ENCODE measurements at places on chromosomes 4 and X.

DNA sequence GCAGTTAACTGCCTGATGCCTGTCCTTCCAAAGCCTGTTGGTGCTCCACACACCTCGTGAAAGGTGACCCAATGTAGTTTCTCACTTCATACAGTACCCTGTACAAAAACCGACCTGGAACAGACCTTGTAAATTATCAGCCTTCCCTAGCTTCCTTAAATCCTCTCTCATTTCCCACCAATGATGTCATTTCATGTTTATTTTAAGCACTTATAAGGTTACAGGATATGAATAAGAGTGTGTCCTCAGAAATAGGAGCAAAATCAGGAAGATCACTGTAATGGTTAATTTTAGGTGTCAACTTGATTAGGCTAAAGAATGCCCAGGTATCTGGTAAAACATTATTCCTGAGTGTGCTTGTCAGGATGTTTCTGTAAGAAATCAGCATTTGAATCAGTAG lies 44.7 kb downstream of the TMEM150C start:
- DNase-seq: no peak

DNA sequence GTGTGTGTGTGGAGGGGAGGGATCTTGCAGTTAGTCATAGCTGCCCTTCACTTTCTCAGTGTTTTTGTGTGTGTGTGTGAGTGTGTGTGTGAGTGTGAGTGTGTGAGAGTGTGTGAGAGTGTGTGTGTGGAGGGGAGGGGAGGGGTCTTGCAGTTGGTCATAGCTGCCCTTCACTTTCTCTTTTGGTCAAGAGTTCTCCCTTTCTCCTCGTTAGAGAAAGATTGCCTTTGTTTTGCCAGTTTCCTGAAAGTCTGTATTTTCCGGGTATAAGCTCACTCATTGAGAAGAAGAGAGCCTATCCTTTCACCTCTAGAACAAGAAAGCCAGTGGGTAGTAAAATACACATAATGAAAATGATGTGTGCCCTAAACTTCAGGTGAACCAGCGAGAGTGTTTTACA lies 75.2 kb upstream of the ENPP6 start:
- no peak for DNase-seq

DNA sequence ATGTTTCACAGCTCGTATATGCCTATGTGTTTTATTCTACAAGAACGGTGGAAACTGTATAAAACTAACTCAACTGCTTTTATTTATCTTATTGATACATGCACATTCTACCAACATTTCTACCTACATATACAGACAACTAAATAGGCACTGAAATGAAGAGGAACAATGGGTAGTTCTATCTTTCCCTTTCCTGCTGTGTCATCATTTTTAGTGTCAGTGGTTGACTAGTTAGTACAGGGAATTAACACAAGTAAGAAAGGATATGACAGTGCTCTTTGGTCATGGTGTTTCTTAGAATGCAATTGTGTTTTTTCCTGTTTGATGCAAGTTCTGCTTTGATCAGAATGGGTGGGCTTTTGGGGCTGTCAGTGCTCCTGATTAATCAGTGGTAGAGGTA lies 293.8 kb upstream of the CTSO start:
- DNase-seq: no peak

DNA sequence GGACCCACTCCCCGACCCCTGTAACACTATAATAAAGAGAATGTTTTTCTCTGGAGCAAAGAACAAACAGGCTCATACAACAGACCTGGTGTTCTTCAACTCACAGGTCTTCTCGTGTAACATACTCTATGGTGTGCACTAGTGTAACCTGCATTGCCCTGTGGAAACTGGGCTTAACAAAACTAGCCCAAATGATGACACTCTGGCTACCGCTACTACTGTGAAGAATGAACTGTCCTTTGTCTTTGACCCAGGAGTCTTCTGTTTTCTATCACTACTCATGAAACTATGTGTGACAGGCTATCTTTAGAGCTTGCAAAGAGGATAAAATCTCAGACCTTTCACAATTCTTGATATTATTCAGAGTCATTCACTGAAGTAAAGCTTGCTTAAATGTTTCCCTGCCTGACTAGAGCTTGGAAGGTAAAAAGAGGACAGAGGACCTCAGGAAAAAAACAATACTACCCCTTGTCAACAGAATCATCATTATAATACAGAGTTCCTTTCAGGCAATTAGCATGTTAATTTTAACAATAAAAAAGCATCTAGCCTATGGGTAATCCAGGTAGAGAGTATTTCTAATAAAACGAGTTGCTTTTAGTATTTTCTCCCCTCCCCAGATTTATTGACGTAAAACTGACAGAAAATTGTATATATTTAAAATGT lies 59.2 kb downstream of the FSTL5 start:
- DNase-seq: no peak

DNA sequence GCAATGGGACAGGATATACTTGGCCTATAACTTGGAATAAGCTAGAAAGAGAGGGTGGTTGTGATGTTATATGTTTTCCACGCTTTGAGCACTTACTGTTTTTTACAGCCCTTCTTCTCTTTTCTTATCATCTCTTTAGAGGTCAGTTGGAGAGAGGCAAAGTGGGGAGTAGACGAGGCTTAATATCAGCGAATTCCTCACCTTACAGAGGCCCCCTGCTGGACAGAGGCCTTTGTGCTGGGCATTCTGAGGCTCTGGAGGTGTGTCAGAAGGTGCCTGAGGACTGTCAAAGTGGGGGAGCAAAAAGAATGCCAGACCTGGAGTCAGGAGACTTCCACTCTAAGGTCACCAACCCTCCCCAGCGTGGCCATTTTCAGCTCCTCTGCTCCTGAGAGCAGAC lies 42.5 kb downstream of the MAMLD1 start:
- DNase-seq: no peak

- DNase-seq: no peak
These were observed 72.0 kb upstream of the NDUFC1 start for GRCh38 chr4:139374251-139374650.

DNA sequence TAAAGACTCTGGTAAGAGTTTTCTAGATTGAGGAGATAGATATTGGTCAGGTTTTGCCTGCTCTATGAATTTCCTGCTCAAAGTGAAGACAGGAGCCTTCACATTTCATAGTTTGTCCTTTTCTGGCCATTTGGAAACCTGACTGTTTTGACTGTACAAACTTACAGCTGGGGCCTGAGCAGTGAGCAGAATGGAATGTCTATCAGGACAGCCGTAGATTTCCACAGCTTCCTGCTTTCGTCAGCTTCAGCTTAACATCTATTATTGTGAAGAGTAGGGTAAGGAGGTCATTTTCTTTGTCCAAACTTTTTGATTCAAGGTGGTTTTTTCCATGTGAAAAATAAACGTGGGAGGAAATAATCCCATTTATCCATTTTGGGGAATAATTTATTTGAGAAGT lies 124.3 kb upstream of the DIPK2B start:
- DNase-seq: no peak

DNA sequence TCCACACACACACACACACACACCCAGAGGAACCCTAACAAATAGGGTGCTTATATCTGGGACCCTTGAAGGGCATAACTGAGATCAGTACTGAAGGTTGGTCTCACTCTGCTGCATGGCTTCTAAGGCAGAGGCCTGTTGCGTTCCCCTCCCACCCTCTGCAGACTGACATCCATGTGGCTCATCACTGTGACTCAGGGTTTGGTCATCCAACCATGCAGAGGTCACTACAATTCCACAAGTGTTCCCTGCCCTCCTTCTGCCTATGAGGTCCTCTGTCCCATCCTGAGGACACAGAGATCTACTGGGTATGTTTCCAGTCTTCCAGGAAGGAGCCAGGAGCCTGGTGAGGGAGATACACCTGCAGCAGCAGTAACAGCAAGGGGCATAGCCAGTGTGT lies 55.8 kb downstream of the XAGE2 start:
- DNase-seq: no peak

DNA sequence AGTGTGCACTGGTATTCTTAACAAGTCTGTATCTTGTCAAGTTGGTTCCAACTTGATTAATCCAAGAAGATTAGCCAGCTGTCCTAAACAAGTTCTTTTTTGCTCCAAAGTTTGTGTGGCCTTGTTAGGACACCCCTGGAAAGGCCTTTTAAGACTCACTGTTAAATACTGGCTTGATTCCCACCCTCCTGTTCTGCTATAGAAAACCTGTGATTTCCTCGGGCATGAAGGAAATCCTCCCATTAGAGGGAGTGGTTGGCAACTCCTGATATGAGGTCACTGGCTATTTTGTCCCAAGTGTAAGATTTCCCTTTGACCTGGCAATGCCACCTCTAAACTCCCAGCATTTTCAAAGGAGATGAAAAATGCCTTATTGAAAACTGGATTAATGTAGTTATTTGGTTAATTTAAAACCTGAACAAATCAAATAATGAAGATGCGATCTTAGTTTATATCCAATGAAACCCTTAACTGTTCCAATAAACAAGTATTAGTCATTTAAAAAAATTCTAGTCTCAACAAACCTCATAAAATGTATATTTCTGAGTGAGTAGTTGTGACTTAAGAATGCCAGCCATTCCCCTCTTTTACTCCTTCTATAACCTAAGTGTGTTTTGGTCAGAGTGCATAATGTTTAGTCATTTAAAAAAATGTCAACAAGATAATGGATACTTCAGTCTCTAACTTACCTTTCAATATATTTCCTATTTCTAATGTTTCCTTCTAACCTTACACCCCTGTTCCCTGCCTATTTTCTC lies 94.4 kb downstream of the NPNT start:
- DNase-seq: no peak

DNA sequence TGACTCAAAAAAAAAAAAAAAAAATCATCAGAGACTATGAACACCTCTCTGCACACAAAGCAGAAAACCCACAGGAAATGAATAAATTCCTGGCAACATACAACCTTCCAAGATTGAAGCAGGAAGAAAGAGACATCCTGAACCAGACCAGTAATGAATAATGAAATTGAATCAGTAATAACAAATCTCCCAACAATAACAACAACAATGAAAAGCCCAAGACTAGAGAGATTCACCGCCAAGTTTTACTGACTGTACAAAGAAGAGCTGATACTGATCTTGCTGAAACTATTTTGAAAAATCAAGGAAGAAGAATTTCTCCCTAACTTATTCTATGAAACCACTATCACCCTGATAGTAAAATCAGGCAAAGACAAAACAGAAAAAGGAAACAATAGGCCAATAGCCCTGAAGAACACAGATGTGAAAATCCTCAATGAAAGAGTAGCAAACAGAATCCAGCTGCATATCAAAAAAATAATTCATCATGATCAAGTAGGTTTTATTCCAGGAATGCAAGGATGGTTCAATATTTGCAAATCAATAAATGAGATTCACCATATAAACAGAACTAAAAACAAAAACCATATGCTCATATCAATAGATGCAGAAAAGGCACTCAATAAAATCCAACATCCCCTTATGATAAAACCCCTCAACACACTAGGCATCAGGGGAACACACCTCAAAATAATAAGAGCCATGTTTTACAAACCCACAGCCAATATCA lies 31.0 kb upstream of the PLK4 start:
- no peak for DNase-seq

DNA sequence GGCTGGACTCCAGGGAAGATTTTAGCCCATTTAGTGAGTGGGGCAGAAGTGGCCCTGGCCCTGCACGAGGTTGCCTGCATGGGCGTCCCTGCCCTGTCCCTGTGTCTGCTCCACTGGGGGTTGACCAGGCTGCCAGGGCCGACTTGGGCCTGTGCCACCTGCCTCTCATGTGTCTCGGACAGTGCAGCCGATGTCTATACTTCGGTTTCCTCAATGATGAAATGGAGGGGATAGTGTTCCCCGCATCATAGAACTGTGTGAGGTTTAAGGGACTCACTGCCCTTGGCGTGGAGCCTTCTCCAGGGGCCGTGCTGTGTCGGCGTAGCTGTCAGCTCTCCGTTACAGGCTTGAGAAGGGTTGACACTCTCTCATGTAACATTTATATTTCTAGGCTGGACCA lies 27.0 kb upstream of the MSANTD1 start:
- DNase-seq: no peak

DNA sequence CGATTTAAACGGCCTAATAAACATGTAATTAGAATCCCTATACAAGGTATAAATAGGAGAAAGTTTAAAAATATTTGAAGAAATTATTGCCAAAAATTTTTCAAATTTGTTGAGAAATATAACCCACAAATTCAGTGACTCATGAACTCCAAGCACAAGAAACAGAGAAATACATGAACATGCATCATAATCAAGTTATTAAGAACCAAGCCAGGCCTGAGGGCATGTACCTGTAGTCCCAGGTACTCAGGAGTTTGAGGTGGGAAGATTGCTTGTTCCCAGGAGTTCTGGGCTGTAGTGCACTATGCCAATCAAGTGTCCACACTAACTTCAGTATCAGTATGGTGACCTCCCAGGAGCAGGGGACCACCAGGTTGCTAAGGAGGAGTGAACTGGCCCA lies 341.9 kb downstream of the CAMK2D start:
- no peak for DNase-seq
